SJCRH30 (cell line): ENCODE measurements at places on chromosomes 11 and 22. TPM values are rescaled to one million over a fixed set of nuclear protein-coding genes. Genes with fewer than 3 reads are reported as not detected.

P2RX6 gene
- total RNA-seq = 10.0 and 11.3 TPM in 2 replicates

CABP4 gene
- total RNA-seq = 1.2 and 2.6 TPM in 2 replicates

- no peak for DNase-seq
Observed at GRCh38 chr22:17592201-17592600, 28.9 kb downstream of the SLC25A18 start.

DNA sequence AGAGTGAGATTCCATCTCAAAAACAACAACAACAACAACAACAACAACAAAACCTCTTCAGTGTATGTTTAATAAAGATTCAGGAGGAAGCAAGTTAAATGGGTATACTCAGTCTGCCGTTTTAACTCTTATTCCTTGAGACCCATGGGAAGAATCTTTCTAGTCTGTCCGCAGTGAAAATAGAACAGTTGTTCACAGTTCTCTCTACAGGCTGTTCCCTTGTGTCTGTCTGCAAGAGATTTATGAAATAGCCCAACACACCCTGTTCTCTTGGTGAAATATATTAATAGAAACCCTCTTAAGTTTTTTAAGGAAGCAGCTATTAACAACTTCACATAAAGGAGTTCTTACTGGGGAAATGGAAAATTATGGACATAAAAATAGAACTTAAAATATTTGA is 682.2 kb upstream of the RAG2 start:
- DNase-seq = no peak

C22orf15 gene
- total RNA-seq = not detected in 2 replicates
